Activated CD4-positive, alpha-beta T cell treated with anti-CD3 and anti-CD28 coated beads, Interleukin-2, amount 10 ng/mL, durations not matched to agents 7 days and 5 days (primary cell): ENCODE measurements at places on chromosomes 6 and 20.

DNA sequence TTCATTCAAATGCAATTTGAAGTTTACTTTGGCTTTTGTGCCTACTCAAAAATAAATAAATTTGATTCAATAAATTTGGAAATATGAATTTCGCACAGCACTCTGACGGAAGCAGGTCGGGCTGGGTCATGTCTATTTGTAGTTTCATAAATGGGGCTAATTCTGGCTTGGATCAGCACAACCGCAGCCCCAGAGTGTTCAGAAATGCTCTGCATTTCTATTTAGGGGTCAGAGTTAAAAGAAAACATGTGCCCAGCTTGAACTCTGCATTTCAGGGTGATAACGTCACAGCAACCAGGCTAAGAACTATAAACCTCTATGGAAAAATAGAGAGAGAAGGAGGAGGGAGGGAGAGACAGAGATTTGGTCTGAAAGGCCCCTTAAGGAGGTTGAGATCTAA is 480.9 kb upstream of the NOX3 start:
- H3K4me1 ChIP-seq = no peaks in the 10 kb centered on the region
- DNase-seq = no peak
- H3K27ac ChIP-seq = no peak overlapping the region
- H3K4me3 ChIP-seq = no peak overlapping the region

GRCh38 chr6:11685481-11686093 is 93.0 kb downstream of the ADTRP start:
- no peak overlapping the region for H3K4me3 ChIP-seq
- peaks cover 2% of the 10 kb centered on the region for H3K27me3 ChIP-seq
- H3K27ac ChIP-seq = no peak overlapping the region
- peaks cover 3% of the 10 kb centered on the region for H3K4me1 ChIP-seq

DNA sequence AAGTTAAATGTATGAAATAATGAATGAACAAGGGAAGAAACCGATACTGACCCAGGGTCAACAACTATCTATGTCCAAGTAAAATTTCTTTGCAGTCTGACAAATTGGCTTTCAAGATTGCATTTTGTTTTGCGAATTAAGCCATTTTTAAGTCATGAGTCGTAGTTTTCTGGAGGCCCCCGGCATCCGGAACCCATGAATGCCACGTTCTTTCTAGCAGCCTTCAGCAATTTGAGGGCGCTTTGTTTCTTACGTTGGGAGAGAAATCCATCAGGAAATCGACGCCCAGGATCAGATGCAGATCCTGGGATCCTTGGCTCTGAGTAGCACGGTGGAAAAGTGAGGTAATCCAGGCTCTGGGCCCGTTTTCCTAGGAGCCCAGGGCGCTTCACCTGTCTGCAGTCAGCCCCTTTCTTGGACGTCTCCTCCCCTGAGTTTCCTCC is 309 bp upstream of the ABRACL start:
- peak overlapping the region; percentile 98 for H3K27ac ChIP-seq
- H3K4me1 ChIP-seq = peaks cover 21% of the 10 kb centered on the region
- DNase-seq = no peak
- no peaks in the 10 kb centered on the region for H3K27me3 ChIP-seq

DNA sequence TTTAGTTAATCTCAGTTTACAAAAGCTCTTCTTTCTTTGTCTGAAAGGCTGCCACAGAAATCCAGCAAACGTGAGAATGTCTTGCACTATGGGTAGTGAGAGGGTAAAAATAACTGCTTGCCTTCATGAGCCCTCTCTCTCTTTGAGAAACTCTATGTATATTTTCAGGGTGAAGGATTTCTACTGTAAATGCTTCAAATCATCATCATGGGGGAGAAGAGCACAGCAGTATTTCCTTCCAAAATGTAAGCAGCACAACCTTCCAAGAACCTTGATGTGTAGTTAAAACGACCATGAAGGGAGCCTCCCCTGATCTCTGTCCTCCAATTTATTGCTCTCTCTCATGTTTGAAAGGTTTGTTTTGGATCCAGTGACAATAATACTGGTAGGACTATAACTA is 141.3 kb upstream of the CENPW start:
- H3K27ac ChIP-seq = no peak overlapping the region
- H3K36me3 ChIP-seq = peaks cover 8% of the 10 kb centered on the region
- H3K4me1 ChIP-seq = peaks cover 11% of the 10 kb centered on the region
- no peak for DNase-seq
- H3K27me3 ChIP-seq = no peaks in the 10 kb centered on the region

GRCh38 chr20:5626603-5627002 is 123.6 kb upstream of the SHLD1 start:
- no peaks in the 10 kb centered on the region for H3K4me1 ChIP-seq
- no peaks in the 10 kb centered on the region for H3K36me3 ChIP-seq
- no peak overlapping the region for H3K27ac ChIP-seq
- DNase-seq = no peak
- no peak overlapping the region for H3K4me3 ChIP-seq
- no peaks in the 10 kb centered on the region for H3K27me3 ChIP-seq

- H3K36me3 ChIP-seq = no peaks in the 10 kb centered on the region
- no peaks in the 10 kb centered on the region for H3K27me3 ChIP-seq
- no peak overlapping the region for H3K27ac ChIP-seq
These were observed 45.9 kb upstream of the MC3R start for GRCh38 chr20:56202493-56203077.

DNA sequence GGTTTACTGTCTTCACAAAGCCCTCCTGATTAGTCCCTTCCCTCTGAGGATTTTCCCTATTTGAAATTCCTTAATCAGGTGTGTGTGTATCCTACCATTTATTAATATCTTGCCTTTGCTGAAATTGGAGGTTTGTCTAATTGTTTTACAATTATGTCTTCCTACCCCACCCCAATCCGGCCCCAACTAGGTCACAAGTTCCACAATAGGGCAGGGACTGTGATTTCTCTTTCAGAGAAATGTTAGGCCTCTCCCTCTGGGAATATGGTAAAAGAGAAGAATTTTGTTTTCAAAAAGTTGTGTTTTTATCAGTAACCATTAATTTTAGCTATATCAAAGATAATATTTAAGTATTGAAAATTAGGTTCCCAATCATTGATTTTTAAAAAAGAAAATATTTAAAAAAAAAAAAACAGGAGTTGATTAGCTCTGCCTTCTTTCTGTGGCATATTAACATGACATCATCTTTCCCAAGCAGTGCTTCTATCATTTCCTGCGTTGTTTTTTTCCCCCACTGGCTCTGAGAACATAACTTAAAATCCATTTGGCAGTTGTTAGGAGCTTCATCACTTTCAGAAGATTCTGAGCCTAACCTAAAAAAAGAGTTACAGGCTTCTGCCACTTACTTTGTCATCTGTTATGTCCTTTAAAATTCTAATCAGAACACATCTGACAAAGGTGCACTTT is 36.1 kb downstream of the BLOC1S5 start:
- H3K27me3 ChIP-seq = no peaks in the 10 kb centered on the region
- DNase-seq = no peak
- H3K4me1 ChIP-seq = peaks cover 6% of the 10 kb centered on the region

DNA sequence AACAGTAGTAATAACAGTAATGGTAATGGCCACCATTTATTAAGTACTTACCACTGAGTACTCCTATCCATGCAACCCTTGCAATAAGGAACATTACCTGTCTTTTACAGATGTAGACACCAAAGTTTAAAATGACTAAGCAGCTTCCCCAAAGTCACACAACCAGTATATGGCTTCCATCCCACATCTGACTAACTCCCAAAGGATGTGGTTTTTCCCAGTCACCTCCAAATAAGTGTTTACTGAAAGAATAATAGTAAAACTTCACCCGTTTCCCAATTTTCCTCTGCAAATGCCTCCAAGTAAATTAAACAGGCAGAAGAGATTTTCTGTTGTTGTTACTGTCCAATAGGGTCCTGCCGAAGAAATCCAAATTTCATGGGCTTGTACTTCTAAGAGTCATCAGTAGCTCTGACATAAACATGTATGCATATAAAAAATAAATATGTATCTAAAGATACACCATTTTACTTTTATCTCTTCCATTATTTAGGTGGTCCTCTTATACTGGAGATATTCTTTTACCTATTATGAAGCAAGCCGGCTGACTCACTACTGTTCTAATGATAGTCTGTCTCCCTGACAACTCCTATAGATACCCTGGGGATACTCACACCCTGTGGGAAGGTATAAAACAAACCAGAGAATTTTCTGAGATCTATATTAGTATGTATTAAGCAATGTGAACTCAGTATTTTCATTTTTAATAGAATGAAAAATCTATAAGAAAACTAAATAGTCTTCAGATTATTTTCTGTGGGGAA is 77.9 kb upstream of the ID4 start:
- no peaks in the 10 kb centered on the region for H3K4me1 ChIP-seq
- no peak overlapping the region for H3K4me3 ChIP-seq
- H3K27ac ChIP-seq = no peak overlapping the region
- no peaks in the 10 kb centered on the region for H3K36me3 ChIP-seq
- H3K27me3 ChIP-seq = no peaks in the 10 kb centered on the region
